ENCODE measurements at places on chromosomes 3 and 15.

GRCh38 chr3:50617096-50617791 is at the start of gene MAPKAPK3:
Gene MAPKAPK3 (plus strand): TSS chr3:50617151. CDS start chr3:50617566, 415 bp downstream.
- DNase-seq = no peak

- DNase-seq = no peak
These were observed 169.0 kb downstream of the TBC1D5 start for GRCh38 chr3:17573396-17573795.

DNA sequence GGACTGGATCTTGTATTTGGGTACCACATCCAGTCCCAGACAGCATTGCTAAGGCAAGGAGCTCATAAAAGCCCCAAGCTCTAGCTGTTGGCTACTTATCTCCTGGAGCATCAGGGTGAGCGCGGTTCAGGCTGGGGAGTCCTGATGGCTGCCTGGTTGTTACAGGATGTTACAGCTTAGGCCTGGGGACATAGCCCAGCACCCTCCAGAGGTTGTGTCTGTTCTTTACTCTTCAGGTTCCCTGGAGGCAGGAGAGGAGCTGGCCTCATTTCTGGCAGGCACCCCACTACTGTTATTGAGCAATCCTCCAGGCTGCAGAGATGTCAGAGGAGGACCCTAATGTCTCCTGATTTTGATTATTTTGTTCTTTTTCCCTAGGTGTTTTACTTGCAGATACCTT is 26.6 kb downstream of the APBA2 start:
- DNase-seq = no peak

DNA sequence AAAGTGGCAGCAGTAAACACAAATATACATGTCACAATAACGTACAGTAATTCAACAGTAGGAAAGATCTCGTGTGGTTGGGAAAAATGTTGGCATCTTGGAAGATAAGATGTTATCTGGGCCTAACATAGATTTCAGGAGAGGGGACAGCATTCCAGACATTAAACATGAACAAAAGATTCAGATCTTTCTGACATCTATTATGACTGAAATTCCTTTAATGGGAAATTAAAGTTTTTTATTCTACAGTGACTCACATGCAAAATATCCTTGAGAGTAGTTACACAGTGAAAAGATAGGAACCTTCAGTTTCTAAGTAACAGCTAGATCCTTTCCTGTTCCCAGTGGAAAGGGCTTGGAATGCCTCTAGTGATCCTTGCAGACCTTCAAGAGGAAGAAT is 9.2 kb downstream of the NDUFB5 start:
- DNase-seq = no peak

DNA sequence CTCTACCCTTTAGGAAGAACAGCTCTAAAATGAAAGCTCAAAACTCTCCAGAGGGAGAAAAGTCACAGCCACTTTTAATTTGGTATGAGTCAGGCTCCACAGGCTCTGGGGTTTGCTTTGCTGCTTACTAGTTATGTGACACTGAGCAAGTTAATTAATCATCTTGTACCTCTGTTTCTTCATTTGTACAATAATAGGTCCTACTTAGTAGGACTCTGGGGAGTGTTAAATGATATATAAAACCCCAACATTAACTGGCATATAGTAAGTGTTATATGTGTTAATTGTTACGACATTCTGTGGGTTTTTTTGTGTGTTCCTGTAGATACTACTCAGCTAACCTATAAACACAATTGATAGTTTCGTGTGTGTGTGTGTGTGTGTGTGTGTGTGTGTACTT is 6.6 kb downstream of the ACKR2 start:
- no peak for DNase-seq

Data from coronary artery (tissue), 2 donors.